Astrocyte (in vitro differentiated cells and primary cell): ENCODE measurements at places on chromosomes 6 and 20. TPM values are rescaled to one million over a fixed set of nuclear protein-coding genes. Genes with fewer than 3 reads are reported as not detected.

ME1 gene
- 34.5 and 38.5 TPM in 2 replicates for total RNA-seq

DNA sequence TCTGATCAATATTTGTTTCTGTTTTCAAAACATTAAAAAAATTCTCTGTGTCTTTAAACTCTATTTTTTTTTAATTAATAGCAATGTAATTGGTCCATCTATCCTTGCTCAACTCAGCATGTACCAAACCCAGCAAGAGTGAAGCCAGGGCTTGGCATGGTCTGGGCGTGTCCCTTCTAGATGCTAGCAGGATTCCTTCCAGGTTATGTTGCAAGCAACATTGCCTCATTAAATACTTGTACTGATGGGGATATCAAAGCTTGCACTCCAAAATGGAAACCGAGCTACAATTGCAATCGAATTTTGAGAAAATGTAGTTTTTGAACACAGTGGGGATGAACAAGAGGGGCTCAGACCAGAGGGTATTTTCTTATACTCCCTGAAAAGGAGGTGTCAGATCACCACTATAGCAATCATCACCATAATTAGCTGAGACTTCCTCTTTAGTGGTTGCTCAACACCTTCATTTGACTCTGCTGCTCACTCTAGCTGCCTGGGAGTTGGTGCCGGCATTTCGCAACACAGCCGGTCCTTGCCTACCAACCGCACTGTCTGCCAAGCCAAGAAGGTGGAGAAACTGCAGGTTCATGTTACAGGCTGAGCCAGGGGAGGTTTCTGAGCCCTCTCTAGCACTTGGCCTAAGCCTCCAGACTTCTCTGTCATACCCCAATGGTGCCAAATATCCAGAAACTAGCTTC, 67.8 kb upstream of the RALGAPA2 start:
- DNase-seq: no peak

DNA sequence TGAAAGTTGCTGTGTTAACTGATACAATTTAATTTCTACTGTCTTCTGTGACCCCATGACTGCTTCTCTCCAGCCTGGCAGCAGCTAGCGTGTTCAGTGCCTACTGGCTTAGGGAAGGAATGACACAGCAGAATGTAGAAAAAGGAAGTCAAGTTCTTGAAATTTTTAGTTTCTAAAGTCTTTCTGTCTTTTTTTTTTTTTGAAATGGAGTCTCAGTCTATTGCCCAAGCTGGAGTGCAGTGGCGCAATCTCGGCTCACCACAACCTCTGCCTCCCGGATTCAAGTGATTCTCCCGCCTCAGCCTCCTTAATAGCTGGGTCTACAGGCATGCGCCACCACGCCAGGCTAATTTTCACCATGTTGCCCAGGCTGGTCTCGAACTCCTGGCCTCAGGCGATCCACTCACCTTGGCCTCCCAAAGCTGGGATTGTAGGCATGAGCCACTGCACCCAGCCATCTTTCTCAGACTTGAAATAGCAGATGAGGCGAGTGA, 39.3 kb downstream of the PCNA start:
- no peak for DNase-seq

AGER gene
- total RNA-seq: 7.5 and 9.9 TPM in 2 replicates

GRCh38 chr6:30684386-30685156, 1.9 kb downstream of the PPP1R18 start:
- DNase-seq: no peak

GRCh38 chr6:150722614-150723344, 123.1 kb downstream of the PLEKHG1 start:
- DNase-seq: no peak

DNA sequence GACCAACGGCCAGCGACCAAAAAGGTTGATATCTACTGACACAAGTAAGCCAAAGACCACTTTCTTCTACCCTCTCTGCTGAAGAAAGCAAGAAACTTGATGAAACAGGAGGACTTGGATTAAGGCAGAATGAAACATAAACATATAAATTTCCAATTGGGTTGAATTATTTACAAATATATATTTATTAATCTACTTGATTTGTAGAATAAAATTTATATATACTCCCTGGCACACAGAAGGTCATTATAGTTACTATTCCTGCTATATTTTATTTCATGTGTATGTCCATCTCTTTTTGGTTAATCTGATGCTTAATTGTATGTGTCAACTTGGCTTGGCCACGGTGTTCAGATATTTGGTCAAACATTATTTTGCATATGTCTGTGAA, 4.2 kb upstream of the ADGRG6 start:
- DNase-seq: no peak

- DNase-seq: no peak
These were observed 65.6 kb upstream of the KIF13A start for GRCh38 chr6:18053078-18053477.

HLA-DRB5 gene
- not detected in 2 replicates for total RNA-seq

- peak; percentile 81 for DNase-seq
These were observed 262.0 kb downstream of the CDC5L start for GRCh38 chr6:44649365-44650025.

GRCh38 chr6:30720738-30721197, 616 bp downstream of the TUBB start:
- DNase-seq: no peak

GUCA1A gene
- 0.45 and 0.79 TPM in 2 replicates for total RNA-seq

DNA sequence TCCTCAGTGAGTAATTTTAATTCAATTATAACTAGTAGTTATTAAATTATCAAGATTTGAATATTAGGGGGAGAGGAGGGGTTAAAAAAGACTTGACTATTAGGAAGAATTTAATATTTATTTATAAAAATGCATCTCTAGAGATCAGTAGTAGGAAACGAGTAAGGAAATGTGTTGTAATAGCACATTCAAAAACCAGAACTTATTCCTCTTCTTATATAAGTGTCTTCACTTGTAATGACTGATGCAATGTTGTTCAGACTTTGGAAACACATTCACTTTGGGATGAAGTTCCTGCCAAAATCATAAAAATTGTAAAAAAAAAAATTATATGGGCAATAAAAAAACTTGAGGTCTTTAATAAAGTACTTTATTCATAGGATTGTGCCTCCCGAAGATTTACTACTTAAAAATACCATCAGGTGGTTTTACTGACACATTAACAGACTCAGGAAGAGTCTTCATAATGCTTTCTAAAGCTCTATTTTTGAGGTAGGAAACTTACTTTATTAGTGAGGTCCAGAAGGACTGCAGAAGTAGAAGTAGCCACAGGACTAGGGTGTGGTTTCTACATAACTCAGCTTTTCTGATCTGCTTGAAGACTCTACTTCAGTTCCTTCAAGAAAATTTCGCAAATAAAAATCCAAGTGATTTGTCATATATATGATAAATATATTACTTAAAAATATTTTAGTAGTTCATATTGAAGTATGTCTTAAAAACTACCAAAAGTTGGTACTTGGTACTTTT, 59.8 kb downstream of the CCDC170 start:
- no peak for DNase-seq

DNA sequence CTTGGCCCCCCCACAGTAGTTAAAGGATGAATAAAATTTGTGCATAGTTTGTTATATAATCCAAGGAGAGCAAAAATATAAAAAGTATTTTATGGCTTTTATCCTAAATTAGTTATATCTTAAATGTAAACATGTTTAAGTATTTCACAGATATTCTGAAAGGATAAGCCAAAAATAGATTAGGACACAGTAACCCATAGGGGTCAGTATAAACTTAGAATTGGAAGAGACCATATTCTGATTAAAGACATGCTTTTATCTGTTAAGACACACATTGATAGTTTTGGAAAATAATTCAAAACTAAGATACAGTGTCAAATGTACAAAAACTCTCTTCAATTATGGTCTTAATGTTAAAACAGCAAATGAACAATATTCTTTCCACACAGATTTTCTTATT, 4.5 kb upstream of the SERINC1 start:
- DNase-seq: peak; percentile 1

SNX5 gene
- 78.0 and 95.1 TPM in 2 replicates for total RNA-seq

DNA sequence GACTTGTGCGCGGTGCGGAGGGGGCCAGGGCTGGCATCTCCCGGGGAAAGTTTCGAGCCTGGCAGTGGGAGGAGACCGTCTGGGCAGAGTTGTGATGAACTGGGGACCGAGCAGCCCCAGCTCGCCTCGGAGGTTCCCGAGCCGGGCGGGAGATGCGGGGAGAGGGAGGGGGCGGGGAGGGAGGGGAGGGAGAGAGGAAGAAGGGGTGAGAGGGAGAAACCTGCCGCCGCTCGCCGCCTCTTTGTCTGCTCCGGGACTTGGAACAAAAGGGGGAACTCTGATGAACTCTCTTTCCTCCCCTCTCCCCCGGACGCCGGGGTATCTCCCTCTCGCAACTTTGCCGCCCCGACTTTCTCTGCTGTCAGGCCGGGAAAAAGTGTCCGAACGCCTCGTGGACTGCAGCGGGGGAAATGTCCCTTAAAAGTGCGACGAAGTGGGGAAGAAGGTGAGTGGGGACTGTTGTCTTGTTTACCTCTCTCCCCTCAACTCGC, 72.7 kb downstream of the SOX4 start:
- no peak for DNase-seq

PPP1R14C gene
- total RNA-seq: 3.9 and 6.6 TPM in 2 replicates

- no peak for DNase-seq
These were observed 101.2 kb downstream of the HDGFL1 start for GRCh38 chr6:22670605-22671004.

DNA sequence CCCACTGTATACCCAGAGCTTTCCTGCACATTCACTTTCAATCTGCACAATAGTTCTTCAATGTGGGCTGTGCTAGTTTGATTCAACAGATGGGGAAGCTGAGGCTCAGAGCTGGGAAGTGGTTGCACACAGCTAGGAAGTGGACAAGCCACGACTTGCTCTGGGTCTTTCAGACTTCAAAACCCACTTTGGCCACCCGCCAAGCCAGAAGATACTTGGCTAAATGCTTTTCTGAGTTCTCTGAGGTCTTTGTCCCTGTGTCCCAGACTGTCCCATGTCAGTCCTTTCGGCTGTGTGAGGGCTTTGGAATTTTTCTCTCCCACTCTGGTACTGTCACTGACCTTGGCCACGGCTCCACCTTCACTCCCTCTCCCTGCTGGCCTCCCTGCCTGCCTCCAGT, 10.6 kb downstream of the PDYN start:
- DNase-seq: no peak

GRCh38 chr20:53870426-53871315, 199.7 kb downstream of the BCAS1 start:
- DNase-seq: no peak

GGTLC1 gene
- total RNA-seq: not detected in 2 replicates

- DNase-seq: no peak
These were observed 404 bp downstream of the SLC22A23 start for GRCh38 chr6:3456395-3456897.

GRCh38 chr20:22807646-22808244, 223.4 kb upstream of the FOXA2 start:
- DNase-seq: no peak

GRCh38 chr6:3230900-3231246, 3.4 kb upstream of the TUBB2B start:
- DNase-seq: peak; percentile 46

DNA sequence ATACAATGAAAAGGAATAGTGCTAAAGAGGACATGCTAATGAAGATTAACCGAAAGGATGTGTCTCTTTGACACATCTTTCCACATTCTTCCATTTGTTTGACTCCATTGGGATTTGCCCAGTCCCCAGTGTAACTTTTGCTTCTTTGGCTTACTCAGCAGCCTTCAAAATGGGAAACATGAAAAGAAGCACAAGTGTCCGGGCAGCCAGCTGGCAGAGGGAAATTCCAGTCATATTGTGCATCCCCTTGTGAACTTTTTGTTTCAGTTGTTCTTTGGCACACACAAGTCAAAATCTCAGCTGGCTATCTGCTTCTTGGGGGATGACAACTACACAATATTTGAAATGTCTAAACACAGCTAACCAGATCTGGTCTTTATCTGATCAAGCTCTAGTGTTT, 157.4 kb downstream of the OGFRL1 start:
- DNase-seq: no peak

- DNase-seq: no peak
These were observed 7.6 kb downstream of the CD24 start for GRCh38 chr6:106966671-106967640.

DNA sequence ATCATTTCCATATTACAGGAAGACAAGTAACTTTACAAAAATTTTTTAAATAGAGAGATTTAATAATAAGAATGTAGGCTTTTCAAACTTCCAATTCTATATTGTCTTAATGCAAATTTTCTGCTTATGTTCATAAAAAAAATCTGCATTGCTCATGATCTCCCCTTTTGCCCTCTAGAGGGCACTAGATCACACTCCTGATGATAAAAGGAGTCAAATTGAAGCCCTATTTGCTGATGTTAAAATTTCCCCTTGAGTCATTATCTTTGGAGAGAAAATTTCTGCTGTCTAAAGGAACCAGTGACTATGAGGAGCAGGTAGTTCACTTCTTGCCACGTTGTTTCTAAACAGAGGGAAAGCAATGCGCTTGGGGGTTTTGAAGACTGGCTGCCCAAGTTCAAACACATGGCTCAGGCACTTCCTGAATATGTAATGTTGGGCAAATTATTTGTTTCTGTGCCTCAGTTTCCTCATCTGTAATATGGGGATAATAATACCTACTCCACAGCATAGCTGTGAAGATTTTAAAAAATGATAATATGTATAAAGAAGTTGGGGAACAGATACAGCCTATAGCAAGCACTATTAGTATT, 874.2 kb downstream of the TFAP2A start:
- peak; percentile 30 for DNase-seq

DNA sequence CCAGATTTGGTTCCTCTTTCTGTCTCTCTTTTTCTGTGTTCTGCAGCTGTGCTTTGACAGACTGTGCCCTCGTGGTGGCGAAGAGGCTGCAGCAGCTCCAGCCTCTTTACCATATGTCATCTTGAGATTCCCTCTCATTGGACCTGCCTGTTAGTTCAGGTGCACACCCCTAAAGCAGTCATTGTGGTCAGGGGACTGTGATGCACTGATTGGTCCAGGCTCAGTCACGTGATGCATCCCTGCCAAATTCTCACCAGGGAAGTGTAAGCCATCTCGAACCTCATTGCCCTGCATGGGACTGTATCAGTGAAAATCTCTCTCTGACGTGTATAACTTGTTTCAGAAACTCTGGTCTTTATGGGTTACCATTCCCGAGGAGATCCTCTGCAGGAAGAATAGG, 160.3 kb downstream of the EYA2 start:
- no peak for DNase-seq
